Tongue (tissue), 3 donors: ENCODE measurements at places on chromosomes 11 and 22. TPM values are rescaled to one million over a fixed set of nuclear protein-coding genes. Genes with fewer than 3 reads are reported as not detected.
A peak's percentile ranks its signal among the peaks of the same experiment; 100 is the strongest.

DNA sequence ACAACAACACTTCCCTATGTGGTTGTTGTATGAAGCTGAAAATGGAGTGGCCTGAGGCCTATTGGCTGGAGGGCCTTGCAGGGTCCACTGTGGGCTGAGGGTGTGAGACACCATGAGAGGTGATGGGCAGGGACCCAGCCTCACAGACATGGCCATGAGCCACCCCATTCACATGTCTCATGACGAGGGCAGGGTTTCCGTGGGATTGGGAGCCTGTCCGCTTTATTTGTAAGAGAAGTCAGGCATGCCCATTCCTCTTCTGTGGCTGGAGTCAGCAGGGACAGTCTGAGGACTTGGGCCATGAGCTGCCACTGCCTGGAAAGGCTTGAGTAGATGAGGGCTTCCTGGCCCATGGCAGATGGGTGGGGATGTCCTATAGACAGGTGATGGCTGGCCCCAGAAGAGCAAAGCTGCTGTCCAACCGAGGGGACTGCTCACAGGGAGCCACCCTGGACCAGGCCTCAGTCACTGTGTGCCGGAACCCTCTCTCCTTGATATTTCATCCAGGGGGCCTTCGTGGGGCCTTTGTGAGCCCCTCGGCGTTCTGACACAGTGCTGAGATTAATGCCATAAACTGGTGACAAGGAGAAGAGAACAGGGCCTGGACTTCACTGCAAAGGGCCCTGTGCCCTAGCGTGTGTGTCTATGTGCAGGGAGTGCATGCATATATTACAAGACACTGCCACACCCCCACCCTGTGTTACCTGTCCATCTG, 971.9 kb downstream of the BRD1 start:
- DNase-seq = no peak

DNA sequence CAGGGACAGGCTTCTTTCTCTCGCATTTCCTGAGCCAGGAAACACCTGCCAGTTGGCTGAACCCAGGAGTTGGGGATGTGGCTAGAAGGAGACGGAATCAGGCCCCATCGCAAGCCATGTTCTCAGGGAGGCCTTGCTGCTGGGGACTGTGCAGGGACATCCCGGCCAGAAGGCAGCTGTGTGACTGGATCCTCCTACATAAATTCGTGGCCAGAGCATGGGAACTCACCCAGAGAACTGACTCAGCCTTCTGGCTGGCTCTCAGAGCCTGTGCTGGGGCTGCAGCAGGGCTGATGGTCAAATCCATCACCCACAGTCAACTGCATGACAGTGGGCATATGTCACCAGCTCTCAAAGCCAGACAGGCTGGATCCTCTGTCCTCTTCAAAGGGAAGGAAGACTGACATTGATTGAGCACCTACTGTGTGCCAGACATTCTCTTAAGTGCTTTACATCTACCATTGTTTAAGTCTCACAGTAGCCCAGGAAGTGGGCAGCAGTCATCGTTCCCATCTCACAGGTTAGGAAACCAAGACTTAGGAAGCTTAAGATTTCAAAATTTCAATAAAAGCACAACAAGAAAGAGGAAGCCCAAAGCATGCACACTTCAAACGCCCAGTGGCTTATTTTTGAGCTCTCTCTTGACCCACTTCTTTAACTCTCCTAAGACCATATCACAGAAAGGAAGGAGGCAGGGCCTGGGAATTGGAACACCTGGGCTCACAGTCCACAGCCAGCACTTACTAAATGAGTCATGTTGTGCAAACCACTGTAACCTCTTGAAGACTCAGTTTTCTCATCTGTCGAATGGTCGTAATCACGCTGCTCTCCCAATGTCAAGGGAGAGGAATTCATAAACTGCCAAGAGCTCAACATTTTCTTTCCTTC, 30.9 kb upstream of the CACNG2 start:
- DNase-seq = peak; percentile 12

Gene PLEKHA7
- 15.6 TPM for total RNA-seq

Gene OR52E6
- not detected for total RNA-seq
